ENCODE measurements at places on chromosomes 11 and 22. TPM values are rescaled to one million over a fixed set of nuclear protein-coding genes. Genes with fewer than 3 reads are reported as not detected.

The OR51B2 gene
- not detected for total RNA-seq

- H3K36me3 ChIP-seq: no peaks in the 10 kb centered on the region
- no peaks in the 10 kb centered on the region for H3K27me3 ChIP-seq
- no peak overlapping the region for H3K27ac ChIP-seq
Observed at GRCh38 chr22:17143826-17144225, 15.3 kb downstream of the HDHD5 start.

DNA sequence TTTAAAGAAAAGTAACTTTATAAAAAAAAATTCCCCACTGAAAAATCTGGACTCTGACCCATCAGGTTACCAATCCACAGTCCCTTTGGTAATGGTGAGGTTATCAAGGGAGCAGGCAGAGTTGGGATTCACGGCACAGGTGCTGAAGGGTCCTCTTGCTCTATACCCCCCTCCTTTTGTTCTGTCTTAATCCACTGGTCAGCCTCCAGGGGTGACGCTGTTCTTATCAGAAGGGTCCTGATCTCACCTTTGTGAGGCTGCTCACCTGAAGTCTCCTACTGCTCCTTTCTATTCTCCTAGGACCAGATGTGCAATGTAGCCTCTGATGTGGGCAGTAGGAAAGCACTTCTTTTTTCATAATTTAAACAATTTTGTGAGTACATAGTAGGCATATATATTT lies 80.6 kb upstream of the E2F8 start:
- no peak overlapping the region for H3K27ac ChIP-seq
- DNase-seq: no peak
- H3K4me1 ChIP-seq: no peaks in the 10 kb centered on the region
- no peaks in the 10 kb centered on the region for H3K36me3 ChIP-seq

DNA sequence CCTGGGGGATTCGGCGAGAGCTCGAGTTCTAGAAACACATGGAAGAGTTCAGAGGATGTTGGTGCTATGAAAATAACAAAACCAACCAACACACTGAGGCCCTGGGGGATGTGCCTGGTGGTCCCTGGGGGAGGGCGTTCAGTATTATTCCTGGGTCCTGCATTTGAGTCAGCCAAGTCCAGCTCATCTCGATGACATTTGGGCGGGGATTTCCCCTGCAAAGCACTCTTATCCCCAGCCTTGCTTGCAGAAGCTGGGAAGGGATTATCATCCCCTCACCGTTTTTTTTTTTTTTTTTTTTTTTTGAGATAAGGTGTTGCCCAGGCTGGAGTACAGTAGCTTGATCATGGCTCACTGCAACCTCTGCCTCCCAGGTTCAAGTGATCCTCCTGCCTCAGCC lies 2.1 kb upstream of the SMIM38 start:
- H3K36me3 ChIP-seq: no peaks in the 10 kb centered on the region
- peaks cover 12% of the 10 kb centered on the region for H3K4me1 ChIP-seq
- H3K27me3 ChIP-seq: peaks cover 9% of the 10 kb centered on the region

DNA sequence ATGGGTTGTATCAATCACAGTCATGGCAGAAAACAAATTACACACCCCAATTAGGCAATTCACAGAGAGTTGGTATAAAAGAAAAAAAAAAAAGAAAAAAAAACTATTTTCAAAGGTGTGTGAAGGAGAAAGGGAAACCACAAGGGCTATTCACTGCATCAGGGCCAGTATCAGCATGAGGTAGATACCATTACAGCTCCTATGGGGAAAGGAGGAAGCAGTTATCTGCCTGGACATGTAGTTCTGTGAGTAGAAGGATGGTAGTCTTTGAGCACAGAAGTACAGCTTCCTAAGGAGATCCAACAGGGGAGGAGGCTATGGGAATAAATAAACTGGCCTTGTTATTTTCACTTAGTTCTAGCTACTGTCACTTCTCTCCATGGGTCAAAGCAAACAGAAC lies 746.1 kb downstream of the LUZP2 start:
- DNase-seq: no peak
- H3K27ac ChIP-seq: no peak overlapping the region
- no peaks in the 10 kb centered on the region for H3K4me1 ChIP-seq
